ENCODE measurements at places on chromosomes 1 and 21.

- DNase-seq: no peak
Measured at GRCh38 chr1:21629971-21630370, 39.2 kb downstream of the RAP1GAP start.

- DNase-seq: no peak
Measured at GRCh38 chr1:201302163-201303152, 19.2 kb downstream of the PKP1 start.

GRCh38 chr1:42950116-42950481 lies 8.6 kb downstream of the SLC2A1 start:
- no peak for DNase-seq

DNA sequence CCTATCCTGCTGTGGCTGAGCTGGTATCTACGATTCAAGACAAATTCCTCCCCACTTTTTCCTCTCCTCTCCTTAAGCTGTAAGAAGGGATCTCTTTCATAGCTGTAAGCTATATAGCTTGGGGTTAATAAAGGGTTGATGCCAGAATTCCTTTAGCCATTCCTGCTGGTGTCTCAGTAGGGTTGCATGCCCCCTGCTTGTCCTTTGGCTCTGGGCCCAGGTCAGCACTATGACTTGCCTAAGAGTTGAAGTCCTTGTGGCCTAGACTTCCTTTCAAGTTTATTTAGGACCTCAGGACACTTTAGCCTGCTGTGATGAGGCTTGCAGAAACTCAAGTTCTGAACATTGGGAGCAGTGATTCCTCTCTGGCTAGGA lies 270.0 kb downstream of the AMY1C start:
- no peak for DNase-seq

GRCh38 chr1:158283965-158284364 lies 5.8 kb upstream of the CD1C start:
- no peak for DNase-seq

DNA sequence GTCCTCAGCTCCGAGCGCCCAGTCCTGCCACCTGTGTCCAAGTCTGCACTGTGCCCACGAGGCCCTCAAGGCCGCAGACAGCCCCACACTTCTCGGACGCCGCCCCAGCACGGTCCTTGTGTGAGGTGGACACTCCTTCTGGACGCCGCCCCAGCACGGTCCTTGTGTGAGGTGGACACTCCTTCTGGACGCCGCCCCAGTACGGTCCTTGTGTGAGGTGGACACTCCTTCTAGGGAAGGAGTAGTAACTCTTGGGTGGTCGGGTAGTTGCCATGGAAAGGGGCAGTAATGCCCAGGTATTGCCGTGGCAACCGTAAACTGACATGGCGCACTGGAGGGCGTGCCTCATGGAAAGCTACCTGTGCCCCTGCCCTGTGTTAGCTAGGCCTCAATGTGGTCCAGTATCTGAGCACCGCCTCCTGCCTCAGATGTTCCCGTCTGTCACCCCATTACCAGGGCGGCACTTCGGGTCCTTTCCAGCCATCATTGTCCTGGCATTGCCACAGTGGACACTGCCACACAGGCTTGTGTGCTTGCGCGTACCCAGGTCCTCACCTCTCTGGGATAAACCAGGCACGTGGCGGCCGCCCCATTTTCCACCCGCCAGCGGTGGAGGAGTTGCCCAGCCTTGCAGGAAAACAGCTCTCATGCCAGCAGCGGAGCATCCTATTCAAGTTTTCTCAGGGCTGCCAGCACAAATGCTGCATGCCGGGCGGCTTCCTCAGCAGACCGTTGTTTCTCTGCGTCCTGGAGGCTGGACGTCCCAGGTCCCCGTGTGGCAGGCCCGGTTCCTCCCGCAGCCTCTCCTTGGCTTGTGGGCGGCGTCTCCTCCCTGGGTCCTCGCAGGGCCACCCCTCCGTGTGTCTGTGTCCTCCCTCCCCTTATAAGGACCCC lies 40.8 kb upstream of the POFUT2 start:
- no peak for DNase-seq

- no peak for DNase-seq
Measured at GRCh38 chr1:34901919-34902318, 27.5 kb downstream of the DLGAP3 start.

- DNase-seq: no peak
Measured at GRCh38 chr1:239840790-239841189, 250.9 kb upstream of the FMN2 start.

DNA sequence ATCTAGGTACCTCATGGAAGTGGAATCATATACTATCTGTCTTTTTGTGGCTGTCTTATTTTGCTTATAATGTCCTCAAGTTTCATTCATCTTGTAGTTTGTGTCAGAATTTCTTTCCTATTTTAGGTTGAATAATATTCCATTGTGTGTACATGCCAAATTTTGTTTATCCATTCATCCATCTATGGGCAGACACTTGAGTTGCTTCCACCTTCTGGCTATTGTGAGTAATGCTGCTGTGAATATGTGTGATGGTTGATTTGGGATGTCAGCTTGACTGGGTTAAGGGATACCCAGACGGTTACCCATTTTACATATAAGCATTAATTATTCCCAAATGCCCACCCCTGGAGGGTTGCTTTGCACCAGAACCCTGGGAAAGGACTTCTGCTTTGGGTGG lies 477.5 kb downstream of the PTPRU start:
- DNase-seq: peak; percentile 53

DNA sequence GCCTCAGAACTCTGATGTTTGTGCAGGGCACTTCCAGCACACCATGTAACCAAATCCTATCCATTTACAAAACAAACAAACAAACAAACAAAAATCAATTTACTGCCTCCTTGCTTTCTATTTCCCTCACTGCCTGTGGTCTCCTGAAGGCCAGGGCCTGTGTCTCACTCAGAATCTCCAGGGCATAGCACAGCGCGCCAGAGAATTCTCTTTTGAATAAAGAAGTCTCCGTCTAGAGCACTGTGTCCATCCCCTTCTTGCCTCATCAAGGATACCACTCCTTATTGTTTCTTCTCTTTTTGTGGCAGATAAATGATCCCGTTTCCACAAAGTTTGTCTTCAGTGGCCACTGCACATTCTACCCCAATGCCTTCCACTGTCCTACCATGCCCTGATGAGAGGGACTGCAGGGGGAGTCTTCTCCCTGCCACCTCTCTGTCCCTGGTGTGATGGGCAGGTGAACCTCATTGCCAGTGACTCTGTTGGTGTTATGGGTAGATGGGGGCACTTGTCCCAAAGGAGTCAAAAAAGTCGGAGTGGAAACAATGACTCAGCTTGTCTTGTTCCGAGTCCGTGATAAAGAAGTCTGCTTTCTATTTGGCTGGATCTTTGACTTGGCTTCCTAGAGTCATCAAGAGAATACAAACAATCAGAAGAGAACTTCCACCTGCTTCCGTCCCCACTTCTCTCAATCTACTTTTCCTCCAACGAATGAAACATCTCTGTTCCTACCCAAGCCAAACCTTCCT lies 30.0 kb downstream of the XCL2 start:
- DNase-seq: no peak

DNA sequence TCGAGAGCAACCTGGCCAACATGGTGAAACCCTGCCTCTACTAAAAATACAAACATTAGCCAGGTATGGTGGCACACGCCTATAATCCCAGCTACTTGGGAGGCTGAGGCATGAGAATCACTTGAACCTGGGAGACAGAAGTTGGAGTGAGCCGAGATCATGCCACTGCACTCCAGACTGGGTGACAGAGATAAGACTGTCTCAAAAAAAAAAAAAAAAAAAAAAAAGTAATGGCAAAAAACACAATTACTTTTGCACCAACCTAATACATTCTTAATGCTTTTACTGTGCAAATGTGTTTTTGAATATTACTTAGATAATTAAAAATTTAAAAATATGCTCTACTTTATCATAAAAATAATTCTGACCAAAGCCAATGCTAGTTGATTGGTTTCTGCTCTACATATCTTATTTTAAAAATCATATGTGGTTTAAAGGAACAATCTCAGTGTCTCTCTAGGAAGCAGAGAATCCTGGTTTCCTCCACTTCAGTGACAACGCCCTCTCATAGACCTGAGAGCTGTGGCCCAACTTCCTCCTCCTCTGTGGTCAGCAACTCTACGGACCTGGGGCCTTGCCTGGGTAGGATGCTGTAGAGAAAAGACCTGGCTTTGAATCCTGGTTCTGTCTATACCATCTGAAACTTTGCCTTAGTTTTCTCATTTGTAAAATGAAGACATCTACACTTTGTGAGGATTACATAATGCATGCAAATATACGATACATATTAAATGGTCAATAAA lies 64.7 kb downstream of the TGFBR3 start:
- DNase-seq: no peak

- DNase-seq: no peak
Measured at GRCh38 chr1:93829061-93829460, 49.9 kb downstream of the DNTTIP2 start.
